Retina (tissue), 1 donor: ENCODE measurements at places on chromosomes 12 and 14.
A peak's percentile ranks its signal among the peaks of the same experiment; 100 is the strongest.

DNA sequence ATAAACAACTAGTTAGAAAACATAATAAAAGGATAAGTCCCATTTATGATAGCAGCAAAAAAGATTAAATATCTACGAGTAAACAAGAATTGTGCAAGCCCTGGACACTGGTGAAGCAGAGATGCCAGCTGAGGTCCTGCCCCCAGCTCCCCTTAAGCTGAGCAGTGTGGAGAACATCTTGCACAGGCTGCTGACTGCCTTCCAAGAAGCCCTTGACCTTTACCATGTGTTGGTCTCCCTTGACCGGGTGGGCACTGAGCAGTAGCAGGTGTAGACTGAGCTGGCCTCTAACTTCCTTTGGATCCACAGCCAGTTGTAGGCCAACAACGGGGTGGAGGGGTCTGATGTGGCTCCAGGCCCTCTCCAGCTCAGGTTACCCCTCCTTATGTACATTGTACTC is 47.7 kb upstream of the PAPLN start:
- DNase-seq, result no peak

DNA sequence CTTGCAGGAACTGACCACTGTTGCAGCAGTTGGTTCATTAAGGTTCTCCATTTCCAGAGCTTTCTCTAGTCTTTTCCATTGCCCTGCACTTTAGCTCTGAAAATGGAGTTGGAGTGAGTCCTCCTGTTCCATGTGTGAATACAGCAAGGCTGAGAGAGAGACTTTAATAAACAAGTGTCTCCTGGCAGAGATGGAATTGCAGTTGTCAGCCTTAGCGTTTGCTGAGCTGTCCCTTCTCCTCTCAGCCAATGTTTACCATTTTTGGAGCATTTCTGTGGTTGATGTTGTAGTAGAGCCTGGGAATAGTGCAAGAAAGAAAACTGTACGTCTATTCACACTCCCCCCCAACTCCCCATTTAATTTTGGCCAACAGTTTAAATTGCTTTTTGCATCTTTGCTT is 7.5 kb upstream of the MANSC4 start:
- no peak for DNase-seq

- DNase-seq, result no peak
Observed at GRCh38 chr12:99067171-99067785, 422.2 kb downstream of the APAF1 start.

DNA sequence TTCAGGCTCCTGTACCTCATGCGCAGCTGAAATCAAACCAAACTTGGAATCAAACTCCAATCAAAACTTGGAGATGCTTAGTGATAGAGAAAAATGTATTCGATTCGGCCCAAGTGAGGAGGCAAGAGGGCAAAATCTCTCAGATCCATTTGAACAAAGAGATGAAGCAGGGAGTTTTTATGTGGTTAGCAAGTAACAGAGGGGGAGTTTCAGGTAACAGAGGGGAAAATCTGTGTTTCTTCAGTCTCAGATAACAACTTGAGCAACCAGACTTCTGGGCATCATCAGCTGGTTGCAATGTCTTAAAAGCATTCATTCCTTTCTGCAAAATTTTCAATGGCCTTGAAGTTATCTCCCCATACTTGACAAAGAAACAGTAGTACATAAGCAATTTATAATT is 245.1 kb upstream of the AVPR1A start:
- no peak for DNase-seq

DNA sequence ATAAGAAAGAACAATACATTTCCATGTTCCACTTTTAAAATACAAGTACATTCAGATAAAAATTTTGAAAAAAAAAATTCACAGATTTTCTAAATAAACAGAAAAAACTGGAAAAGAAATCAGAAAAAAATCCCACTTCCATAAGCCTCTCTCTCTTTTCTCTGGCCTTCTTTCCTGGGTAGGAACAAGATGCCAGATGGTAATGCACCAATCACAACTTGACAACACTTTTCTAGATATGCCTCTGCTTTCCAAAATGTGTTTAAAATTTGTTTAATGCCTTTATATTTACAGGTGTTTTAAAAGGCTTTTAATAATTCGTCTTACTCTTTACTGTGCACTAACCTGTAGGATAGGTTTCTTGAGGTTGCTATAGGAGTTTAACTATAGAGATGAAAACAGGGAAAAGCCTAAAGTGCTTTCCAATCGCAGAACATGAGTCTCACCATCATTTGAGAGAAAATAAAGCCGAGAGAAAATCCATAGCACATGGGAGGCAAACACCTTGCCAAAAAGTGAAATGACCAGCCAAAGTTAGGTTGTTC is 74.2 kb downstream of the TMTC1 start:
- no peak for DNase-seq

GRCh38 chr12:42744539-42745182 is 155.1 kb upstream of the PRICKLE1 start:
- no peak for DNase-seq

GRCh38 chr12:121748571-121749265 is 36.2 kb downstream of the TMEM120B start:
- DNase-seq, result peak; percentile 38

DNA sequence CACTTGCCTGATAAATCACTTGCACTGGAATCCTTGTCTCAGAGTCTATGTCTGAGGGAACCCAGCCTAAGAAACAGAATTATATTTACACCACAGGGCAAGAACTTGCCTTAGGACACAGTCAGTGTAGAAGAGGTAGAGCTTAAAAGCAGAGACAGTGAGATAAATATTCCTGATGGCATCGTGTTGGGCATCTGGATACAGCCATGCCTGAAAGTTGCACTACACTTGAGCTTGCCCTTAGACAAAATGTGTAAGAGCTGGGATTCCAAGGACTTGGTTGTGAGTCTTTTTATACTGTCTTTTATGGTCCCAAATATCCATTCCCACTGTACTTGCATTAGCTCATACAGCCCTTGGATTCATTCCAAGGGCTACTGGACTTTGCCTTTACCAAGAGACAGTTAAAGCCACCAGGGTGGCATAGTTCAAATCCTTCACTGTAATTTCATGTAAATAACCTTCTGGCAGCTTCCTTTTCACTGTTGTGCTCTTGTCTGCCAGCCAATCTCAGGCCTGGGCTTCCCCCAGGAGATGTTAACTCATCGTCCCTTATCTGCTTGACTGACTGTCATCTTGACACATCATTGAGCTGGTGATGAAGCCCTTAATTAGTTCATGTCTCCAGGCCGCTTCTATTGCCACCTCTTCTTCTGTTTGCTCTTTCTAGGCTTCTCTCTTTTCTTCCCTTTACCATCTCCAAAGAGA is 577.9 kb upstream of the TBX3 start:
- DNase-seq, result no peak

- peak; percentile 47 for DNase-seq
Observed at GRCh38 chr12:50765095-50765911, 1.4 kb downstream of the ATF1 start.

DNA sequence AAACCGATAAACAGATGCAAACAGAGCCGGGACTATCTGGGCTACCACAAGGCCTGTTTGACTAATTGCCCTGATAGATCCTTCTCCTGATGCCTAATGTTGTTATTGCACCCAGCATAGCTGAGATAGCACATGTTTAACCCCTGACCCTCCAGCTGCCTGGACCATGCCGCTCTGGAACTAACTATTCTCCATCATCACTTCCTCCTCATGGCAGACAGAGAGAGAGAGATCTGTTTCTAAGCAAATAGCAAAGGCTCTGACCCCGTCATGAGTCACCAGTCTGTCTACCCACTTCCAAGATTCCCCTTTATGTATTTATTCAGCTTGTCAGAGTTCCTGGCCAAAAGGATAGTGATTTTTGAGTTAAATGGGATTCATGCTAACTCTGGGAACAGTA is 58.2 kb upstream of the FLRT2 start:
- no peak for DNase-seq

DNA sequence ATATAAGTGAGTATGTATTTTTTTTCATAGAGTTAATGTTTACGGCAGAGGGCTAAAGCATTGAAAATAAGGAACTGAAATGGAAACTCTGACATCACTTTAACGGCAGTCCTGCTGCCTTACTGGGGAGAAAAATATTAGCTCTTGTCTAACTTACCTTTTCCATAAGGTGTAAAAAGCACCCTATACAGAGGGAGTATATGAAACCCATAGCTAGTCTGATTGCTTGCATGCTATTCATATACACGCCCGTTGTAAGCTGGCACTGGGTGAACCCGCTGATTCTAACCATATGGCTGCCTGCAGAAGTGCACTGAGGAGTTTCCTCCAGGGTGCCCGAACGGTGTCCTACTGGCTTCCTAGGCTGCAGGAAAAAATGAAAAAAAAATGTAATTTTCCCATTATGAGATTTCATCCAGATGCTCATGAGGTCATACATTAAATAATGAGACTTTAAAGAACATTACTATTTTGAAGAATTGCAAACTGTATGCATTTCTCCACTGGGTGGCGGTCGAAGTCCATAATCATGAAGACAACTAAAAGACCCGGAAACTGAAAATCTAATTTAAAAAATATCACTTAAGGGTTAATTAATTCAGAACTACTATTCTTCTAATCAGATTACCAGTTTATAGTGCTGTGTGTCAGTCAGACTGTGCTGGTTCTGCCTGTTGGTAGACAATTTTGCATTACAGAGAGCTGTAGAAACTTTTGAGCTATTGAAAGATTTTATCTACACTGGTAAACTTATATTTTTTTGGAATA is 144.7 kb downstream of the ALX1 start:
- no peak for DNase-seq

DNA sequence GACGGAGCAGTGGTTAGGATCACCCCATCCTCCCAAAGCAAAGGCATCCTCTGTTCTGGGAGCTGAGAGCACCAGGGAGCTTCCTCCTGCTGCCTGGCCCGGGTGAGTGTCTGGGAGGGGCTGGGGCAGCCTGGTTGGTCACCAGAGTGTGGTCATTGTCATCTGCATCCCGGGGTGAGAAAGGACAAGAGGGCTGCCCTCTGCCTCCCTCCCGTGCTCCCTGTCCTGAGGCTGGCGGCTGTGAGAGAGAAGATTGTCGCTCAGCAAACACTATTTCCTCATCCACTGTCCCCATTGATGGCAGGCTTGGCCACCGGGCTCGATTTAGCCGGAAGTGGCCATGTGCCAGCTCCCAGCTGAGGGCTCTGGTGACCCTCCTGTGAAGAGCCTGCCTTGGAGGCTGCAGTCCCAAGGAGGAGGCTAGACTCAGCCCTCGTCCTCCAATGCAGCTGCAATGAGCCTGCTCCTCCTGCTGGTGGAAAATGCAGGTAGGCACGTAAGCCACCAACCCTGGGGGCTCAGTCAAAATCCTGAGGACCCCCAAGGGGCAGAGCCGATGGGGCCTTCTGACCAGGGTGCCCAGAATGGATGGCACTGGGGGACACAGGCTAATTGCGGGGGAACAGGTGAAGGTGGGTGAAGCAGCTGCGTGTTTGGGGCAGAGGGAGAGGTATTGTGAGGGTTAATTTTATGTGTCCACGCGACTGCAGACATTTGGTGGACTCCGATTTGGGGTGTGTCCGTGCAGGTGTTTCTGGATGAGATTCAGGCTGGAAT is 155.7 kb downstream of the KIF26A start:
- no peak for DNase-seq

- DNase-seq, result no peak
Observed at GRCh38 chr14:68808696-68809480, 16.0 kb upstream of the ZFP36L1 start.

GRCh38 chr14:99123208-99123870 is 148.7 kb downstream of the BCL11B start:
- no peak for DNase-seq

DNA sequence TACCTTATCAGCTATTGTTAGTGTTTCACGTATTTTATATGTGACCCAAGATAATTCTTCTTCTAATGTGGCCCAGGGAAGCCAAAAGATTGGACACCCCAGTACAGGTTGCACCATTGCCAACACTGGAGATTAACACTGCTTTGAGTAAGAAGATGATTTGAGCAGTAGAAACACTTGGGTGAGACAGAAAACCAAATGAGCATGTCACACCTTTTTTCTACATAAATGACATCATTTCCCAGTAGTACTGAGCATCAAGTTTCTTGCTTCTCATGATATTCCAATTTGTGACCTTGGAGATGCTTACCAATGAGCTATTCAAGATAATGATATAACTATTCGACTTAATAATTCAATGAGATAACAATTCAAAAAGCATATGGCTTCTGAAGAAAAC is 140.0 kb downstream of the LLPH start:
- DNase-seq, result no peak

DNA sequence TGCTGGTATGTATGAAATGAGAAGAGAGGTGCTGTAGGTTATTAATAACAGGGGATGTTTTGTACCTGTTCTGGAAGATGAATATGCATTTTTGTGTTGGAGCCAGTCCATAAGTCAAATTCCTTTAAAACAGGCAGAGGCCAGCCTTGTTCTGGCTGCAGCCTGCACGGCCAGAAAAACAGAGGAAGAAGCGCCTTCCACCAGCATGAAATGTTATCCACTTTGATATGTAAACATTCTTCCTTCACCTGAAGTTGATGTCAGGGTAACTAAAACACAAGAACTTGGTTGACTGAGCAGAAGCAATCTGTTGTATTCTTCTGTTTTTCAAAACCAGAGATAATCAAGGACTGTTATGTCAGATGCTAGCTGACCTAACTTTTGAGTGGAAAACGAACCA is 237.9 kb upstream of the PLEKHG7 start:
- no peak for DNase-seq

DNA sequence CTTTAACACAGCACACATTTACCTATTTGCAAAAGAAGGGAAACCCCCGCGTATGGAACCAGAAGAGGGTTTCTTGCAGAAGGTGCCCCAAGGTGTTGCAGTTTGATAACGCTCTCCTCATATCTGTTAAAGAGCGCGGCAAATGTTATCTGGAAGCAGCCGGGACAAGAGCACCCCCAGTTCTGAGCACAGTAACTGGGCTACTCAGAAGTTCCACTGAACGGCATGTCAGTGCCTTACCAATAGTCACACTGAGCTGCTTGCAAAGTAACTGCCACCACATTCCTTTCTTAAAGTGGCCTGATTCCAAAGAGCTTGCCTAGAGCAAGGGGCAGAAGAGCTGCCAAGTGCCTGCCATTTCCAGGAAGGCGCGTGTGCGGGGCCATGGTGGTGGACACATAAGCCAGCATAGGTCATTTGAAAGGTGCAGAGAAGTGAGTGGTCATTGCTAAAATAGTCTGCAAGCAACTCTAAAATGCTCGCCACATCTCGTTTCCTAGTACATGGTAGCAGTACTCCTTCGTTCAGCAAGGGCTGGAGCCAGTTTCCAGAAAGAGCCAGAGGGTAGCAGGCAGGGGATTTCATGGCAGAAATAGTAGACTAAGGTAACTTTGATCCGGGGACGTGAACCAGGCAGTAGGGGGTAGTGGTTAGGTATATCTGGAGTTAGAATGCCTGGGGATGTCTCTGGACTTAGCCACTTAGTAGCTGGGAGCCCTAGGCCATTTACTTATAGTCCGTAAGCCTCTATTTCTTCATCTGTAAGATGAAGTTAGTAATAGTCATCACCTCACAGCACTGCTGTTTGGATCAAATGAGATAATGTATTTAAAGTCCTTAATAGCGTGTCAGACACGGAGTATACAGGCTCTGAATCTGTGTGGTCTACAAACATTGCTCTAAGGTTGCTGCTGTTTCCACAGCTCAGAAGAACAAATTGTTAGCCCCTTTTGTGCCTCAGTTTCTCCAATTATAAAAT is 37.6 kb downstream of the SPTB start:
- DNase-seq, result no peak
